ENCODE measurements at places on chromosomes 7 and 10.

GRCh38 chr10:102641402-102641801, 2.9 kb upstream of the TRIM8 start:
- no peak for DNase-seq

GRCh38 chr7:91496251-91496820, 232.1 kb downstream of the FZD1 start:
- no peak for DNase-seq

GRCh38 chr7:149476791-149477190, 15.9 kb upstream of the ZNF777 start:
- no peak for DNase-seq

DNA sequence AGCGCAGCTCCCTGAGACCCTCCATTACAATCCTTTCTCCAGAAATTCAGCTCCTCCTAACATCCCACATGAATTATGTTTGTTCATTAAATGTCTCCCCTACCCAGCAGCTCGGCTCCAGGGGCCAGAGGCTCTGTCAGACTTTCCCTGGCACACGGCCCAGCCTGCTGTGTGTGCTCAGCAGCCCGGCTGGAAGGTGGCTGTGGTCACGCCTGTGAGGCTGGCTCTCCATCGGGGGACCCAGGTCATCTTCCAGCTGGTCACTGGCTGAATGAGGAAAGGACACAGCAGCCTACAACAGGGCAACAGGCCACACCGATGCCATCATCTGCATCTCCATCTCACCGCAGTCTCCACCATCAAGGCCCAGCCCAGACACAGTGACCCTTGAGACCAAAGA, 219.8 kb downstream of the MAD1L1 start:
- peak; percentile 52 for DNase-seq

- no peak for DNase-seq
Measured at GRCh38 chr10:95976362-95977229, 66.8 kb upstream of the CCNJ start.

DNA sequence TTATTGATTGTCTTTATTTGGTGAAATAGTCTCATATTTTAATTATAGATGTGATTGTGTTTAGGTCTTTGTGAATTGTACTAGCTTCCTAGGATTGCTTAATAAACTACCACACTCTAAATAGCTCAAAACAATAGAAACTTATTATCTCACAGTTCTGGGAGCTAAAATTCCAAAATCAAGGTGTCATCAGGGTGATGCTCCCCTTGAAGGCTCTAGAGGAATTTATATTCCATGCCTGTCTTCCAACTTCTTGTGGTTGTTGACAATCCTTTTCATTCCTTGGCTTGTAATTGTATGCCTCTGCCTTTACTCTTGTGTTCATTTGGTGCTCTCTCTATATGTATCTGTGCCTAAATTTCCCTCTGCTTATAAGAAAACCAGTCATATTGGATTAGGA, 155.3 kb upstream of the AKR1E2 start:
- no peak for DNase-seq

DNA sequence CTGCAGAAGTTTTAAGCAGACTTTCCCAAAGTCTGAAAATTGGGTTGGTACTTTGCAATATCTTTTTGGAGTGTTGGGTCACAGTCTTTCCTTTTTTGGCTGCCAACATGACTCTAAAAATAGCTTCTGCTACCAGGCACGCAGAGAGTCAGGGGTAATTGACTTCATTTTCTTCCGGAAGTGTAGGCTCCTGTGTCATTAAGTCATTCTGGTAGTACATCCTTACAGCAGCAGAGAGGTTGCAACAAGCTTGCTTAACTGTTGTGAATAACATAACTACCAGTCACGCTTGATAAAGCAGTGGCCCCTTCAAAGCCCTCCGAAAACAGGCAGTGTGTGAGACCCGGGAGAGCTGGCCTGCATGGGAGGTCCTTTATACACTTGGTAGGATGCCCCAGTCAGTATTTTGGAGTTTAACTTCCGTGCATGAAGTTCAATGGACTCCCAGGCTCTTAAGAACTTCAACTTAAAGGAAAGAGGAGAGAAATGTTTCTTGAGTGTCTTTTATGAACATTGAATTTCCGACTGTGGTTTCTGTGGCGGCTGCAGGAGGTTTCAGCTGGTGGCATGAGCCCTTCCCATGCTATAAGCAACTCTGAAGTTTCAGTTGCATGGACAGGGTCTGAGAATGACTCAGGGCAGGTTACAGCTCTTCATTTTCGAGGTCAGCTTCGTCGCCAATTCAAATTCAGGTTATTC, 310.7 kb downstream of the GALNT17 start:
- no peak for DNase-seq

- DNase-seq: no peak
Measured at GRCh38 chr10:73931767-73932619, 21.1 kb downstream of the PLAU start.

GRCh38 chr7:89738549-89738948, 415.7 kb upstream of the STEAP1 start:
- no peak for DNase-seq

GRCh38 chr10:18879284-18879683, 169.3 kb upstream of the MALRD1 start:
- DNase-seq: no peak

GRCh38 chr7:157904211-157904865, 567.5 kb downstream of the DNAJB6 start:
- no peak for DNase-seq

DNA sequence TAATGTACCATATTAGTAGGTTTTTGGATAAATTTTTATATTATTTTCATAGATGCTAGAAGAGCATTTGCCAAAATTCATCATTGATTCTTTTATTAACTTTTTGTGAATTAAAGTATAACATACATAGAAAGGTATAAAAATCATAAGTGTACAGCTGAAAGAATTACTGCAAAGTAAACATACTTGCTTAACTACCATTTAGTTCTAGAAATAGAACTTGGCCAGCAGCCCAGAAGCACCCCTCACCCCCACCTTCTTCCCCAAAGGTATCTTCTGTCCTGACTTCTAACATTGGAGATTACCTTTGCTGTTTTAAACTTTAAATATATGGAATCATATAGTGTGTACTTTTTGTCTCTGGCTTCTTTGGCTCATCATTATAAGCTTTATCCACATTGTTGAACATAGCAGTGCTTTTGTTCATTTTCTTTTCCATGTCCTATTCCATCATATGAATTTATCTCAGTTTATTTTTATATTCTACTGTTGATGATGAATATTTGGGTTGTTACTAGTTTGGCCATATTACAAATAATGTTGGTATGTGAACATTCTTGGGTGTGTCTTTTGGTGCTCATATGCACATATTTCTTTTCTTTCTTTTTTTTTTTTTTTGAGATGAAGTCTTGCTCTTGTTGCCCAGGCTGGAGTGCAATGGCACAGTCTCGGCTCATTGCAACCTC, 142.8 kb downstream of the ADK start:
- DNase-seq: no peak

- DNase-seq: no peak
Measured at GRCh38 chr10:98446151-98446660, 529 bp downstream of the HPS1 start.

All from aorta (tissue), 5 donors.